ENCODE measurements at places on chromosomes 6 and 20.
A peak's percentile ranks its signal among the peaks of the same experiment; 100 is the strongest.

- DNase-seq, result peak; percentile 54
These were observed 74.9 kb downstream of the FOXO3 start for GRCh38 chr6:108635505-108636226.

- no peak for DNase-seq
These were observed at the start of gene PSORS1C2 for GRCh38 chr6:31138982-31139381. Gene PSORS1C2 (minus strand): TSS chr6:31139066. CDS start chr6:31139026, 40 bp downstream.

DNA sequence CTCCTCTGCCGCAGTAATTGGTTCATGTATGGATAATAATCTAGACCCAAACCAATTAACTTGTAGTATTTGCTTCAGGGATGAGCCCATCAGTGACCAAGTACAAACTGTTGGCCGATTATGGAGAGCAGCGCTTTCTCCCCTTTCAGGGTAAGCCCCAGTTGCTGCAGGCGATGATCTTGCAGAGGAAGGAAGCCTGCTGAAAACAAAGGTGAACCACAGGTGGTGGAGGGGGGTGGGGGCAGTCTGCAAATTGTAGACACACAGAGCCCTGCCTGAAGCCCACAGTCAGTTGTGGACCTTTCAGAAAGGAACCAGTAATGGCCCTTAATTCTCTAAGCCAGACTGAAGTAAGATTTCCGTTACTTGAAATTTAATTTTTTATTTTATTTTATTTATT lies 167.9 kb upstream of the JARID2 start:
- no peak for DNase-seq

GRCh38 chr6:64170316-64170715 lies 534.7 kb downstream of the PHF3 start:
- DNase-seq, result no peak

- peak; percentile 22 for DNase-seq
These were observed 880 bp downstream of the ADNP start for GRCh38 chr20:50930139-50930975.

DNA sequence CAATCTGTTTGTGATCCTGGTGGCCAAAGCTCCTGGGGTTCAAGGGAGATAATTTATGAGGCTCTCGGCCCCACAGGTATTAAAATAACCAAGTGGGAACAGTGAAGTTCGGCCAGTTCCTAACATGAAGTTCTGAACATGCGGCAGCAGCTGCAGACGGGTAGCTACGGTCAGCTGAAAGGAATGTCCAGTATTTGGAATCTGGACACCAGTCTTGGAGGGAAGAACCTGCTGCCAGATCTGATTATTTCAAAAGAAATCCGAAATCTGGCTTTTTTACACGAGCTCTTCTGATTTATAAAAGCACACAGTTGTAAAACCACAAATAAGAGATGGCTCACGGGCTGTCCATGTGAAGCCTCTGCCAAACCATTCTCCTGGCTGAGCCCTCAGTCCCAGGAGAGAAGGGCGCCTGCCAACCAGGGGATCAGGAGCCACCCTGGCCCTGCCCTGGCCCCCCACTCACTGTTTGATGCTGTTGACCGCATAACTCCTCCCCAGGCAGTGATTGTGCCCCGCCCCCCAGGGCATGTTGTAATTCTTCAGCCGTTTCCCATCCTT lies 28.2 kb upstream of the KCNB1 start:
- no peak for DNase-seq

- DNase-seq, result no peak
These were observed 588 bp upstream of the ACSS2 start for GRCh38 chr20:34875642-34876405.

DNA sequence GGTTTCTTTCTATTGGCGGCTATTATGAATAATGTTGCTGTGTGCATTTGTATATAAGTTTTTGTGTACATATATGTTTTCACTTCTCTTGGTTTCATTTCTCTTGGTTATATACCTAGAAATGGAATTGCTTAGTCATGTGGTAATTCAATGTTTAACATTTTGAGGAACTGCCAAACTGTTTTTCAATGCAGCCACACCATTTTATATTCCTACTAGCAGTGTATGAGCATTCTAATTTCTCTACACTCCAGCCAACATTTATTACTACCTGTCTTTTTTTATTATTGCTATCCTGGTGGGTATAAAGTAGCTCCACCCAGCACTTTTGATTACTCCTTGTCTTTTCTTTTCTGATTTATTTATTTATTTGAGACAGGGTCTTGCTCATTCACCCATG lies 54.8 kb downstream of the PHACTR2 start:
- no peak for DNase-seq

DNA sequence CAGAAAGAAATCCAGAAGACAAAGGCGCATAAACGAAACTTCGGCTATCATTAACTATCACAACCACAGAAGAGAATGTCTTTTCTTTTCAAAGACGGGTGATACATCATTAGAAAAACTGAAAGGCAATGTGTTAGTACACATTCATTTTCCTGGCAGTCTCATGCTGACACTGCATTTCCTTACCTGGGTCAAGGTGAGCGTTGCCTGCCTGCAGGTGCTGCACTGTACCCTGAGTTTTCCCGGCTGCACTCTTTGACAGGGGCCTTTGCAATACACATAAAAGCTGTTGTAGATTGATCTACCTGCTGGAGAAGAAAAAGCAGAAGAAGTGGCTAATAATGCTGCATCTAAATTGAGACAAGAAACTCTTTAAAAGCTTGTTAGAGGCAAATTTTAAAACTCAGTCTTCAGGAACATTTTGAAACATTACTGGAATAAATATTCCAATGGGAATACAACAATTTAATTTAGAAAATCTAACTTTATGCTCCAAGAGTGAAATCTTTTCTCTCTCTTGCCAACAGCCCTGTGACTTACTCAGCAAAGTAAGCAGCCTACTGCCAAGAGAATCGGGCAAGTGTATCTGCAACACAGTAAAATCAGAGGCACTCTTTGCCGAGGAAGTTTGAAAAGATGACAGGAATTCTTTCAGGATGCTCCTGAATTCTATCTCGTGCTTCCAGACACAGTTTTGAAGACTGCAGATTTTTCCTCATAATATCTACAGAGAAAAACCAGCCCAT lies 526.4 kb downstream of the PRKN start:
- no peak for DNase-seq

- no peak for DNase-seq
These were observed 241.2 kb upstream of the ZFP64 start for GRCh38 chr20:52432740-52433139.

GRCh38 chr6:67639161-67639560 lies 995.9 kb upstream of the ADGRB3 start:
- no peak for DNase-seq

- DNase-seq, result no peak
These were observed 35.2 kb upstream of the POU5F1 start for GRCh38 chr6:31205638-31206037.

DNA sequence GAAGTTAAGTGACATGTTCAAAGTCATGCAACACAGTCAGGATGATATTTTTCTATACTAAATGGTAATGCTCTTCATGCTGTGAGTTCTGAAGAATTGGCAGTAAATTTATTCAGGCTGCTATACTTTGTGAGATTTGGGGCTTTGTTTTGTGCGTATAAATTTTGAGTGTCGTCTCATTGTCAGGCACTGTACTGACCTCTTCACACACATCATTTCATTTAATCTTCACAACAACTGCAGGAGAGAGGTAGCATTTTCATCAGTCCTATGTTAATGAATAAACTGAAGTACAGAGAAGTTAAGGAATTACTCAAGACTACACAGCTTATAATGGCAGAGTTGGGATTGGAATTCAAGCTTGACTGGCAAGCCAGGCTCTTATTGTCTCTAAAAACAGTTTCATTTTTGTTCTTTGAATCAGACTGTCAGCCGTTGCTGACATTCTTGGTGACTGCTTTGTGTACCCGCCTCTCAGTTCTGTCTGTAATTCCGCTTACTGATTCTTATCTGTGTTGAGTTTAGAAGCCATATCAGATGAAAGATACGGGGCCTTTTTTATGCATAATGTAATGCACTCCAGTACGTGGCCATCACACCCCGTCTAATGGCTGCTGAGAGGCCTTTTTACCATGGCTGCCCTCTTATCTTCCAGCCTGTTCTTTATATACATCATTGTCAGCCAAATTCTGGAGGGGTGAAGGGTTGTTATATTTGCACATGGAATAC lies 274.9 kb downstream of the UTRN start:
- peak; percentile 75 for DNase-seq

- DNase-seq, result no peak
These were observed 94.2 kb upstream of the ATXN1 start for GRCh38 chr6:16855460-16855859.

GRCh38 chr6:15305909-15306308 lies 60.0 kb downstream of the JARID2 start:
- DNase-seq, result no peak

- DNase-seq, result peak; percentile 61
These were observed 3.2 kb upstream of the HLA-DMB start for GRCh38 chr6:32943864-32944649.

DNA sequence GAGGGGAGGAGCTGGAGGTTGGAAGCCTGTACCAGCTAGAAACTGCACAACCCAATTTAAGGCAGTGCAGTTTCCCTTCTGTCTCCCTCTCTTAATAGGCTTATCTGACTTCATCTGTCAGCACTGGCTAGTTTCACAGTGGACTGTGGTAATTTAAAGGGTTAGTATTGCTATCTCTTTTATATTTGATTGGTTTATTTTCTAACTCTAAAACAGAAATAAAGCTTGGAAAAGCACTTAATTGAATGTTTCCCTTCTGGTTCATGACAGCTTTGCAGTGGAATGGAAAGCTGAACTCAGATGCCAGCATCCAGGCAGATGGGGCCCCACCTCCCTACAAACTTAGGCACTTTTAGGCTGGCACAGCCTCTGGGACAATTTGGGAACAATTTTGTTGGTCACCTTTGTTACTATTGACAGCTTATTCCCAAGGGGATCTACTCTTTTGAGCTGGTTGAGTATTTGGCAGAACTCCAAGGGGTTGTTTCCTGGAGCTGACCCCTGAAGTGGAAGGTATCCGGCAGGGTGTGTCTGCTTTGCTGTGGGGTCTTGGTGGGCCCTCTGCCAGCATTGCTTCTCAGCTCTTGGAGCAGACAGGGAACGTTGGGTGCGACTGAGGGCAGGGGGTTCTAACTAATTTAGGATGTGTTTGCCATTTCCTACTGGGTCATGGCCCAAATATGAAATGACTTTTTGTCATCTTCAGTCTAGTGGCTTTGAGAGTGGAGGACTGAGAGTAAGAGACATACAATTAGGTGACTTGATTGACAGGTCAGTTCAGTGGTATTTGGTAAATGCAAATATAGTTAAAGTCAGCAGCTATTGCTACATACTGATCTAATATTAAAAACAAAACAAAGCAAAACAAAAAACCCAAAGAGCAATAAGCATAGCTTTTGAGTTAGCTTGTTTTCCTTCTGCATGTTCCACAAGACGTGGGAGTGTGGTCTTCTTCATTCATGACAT lies 9.3 kb downstream of the SH3BGRL2 start:
- DNase-seq, result no peak

DNA sequence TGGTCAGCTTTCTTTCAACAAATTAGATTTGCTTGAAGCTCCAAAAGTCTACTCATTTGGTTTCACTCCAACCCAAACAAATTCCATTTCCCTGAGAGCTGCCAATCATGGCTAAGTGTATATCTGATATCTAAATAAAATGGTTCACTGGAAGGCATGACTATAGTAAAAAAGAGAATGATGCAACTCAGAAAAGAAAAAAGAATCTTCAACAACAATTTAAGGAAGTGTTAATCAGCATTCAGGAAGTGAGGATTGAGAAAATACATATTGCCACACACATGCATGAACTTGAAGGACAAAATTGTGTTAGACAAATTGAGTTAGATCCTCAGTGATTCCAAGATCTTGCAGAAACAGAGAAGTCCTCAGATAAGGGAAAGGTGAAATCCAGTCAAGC lies 972.9 kb upstream of the FLRT3 start:
- DNase-seq, result no peak

Data from activated CD4-positive, alpha-beta T cell treated with anti-CD3 and anti-CD28 coated beads, Interleukin-10, Interleukin-2, amounts not matched to agents 100 ng/mL and 50 ng/mL, durations not matched to agents 16 hours and 8 hours (primary cell).